ENCODE measurements at places on chromosomes 2 and 18.

GRCh38 chr2:95323347-95324155 is 26.4 kb downstream of the KCNIP3 start:
- DNase-seq, result no peak

DNA sequence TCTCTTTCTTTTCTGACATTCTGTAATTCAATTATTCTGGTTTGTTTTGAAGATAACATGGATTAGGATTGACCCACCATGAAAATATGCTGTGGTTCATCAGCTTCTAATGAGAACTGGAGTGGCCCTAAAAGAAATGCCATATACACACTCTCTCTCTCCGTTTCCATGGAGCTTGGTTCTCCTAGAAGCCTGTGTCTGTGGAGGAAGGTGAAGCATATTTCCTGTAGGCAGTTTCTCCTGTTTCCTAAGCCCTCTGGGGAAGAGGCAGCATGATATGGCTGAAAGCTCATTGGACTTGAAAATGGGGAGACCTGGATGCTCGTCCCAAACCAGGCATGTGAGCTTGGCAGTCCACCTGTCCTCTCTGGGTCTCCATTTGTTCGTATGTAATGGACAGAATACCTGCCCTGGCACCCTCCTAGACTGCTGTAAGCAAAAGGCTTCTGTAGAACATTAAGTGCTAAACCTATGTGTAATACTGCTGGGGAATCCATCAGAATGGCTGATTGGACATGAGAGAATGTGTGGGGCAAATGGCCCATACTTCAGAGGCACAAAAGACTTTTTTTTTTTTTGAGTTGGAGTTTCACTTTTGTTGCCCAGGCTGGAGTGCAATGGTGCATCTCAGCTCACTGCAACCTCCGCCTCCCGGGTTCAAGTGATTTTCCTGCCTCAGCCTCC is 75.3 kb upstream of the PPP1CB start:
- DNase-seq, result no peak

DNA sequence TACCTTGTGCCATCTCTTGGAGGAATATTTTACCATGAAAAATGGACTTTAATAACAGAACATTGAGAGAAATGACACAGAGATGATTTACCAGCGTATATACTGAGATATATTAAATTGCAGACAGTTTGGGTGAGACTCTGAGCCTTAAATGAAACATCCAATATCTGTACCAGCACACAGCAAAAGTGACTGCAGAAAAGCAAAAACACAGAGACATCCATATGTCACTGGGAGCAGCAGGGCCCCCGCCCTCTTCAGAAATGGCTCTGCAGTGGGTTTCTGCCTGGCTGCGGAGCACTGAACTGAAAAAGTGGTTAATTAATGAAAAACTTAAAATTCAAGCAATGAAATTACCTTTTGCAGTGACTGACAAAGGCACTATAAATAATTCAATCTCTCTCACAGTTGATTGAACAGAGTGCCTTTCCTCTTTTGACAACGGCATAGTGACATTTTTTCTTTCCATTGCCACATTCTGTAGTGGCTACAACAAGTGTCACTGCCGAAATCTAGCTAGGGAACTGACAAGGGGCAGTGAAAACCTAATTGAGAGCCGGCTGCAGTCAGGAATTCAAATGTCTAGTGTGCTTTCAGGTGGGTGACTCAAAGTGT is 353.4 kb downstream of the ALK start:
- DNase-seq, result no peak

- no peak for DNase-seq
These were observed 716.5 kb upstream of the LRATD1 start for GRCh38 chr2:13916066-13916465.

DNA sequence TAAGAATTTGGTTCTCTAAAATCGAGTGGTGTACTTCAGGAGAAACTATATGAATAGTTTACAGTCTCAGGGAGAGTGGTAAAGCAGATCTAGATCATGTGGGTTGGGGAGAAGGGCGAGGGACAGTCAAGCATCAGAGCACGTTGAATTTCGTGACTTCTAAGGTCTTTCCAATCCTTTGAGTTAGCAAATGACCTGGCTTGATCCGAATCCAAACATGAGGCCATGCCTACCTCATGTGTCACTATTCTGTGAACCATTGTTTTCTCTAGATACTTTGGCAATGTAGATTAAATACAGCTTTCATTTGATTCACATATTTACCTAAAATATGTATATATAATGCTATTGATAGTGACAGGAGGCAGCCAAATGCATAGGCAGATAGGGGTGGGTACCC is 674.9 kb downstream of the NYAP2 start:
- no peak for DNase-seq

- DNase-seq, result no peak
These were observed 701.9 kb upstream of the LINC00305 start for GRCh38 chr18:64850791-64851190.

- no peak for DNase-seq
These were observed 19.5 kb downstream of the FBXO41 start for GRCh38 chr2:73264783-73265182.

DNA sequence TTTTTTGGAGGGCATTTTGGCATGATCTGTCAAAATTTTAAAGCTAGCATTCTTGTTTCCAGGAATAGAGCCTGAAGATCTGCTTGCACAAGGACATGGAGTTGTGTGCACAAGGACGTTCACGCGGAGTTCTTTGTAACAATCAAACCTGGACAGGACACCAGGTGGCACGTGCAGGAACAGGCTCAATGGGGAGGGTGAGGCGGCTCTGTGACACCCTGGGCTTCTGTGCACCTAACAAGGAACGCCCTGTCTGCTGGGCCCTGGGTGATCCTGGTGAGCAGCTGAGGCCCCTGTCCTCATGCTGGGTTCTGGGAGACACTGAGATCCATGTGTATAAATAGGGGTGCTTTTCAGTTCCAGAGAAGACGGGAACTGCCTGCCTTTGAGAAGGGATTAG is 93.1 kb upstream of the PXDN start:
- no peak for DNase-seq

DNA sequence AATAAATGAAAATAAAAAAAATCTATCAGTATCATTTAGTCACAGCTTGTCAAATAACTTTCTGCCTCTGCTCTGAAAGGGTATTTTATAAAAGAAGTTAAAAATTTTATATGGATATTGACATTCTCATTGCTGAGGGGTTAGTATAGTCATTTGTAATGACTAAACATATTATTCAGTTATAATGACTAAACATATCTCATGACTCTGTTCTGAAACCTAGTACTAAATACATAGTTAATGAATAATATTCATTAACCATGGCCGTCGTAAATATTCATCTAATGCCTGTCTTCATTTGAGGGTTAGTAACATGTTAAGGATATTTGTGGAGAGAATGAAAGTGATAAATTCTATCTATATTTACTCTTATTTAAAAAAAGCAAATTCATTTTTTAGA is 69.1 kb upstream of the MAP4K3 start:
- no peak for DNase-seq

GRCh38 chr18:49001587-49001986 is 50.8 kb upstream of the SMAD7 start:
- DNase-seq, result no peak

GRCh38 chr2:212146416-212146815 is 392.2 kb downstream of the ERBB4 start:
- no peak for DNase-seq

DNA sequence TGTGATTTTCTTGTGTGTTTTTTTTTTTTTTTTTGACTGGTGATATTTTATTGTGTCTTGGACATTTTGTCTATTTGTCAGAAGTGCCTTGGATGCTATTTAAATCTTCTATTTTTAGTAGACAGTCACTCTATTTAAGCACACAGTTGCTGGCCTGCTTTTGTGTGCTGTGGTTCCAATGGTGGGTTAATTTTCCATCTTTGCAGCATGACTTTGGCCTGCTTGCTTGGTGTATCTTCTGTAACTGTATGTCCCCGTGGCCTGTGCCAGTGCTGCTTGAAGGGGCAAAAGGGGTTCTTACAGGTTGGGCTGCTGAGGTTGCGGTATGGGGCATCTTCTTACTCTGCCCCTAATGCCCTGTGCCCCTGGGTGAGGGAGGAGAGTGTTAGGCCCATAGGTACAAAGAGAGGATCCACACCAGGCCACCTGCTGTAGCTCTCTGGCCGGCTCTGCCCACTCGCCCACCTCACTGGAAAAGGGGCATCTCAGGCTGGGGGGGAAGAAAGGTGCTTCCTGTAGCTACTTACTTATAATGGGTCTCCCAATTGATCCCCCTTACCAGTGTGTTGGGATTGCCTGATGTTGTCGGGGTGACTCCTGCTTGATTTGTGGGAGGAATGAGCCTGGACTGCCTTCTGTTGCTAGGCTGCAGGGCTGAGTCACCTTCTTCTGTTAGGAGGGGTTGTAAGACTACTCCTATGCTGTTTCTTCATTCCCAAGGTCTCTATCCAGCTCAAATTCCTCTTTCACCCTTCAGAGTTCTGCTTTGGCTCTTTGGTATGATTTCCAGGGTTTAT is 490.0 kb upstream of the HS6ST1 start:
- no peak for DNase-seq

DNA sequence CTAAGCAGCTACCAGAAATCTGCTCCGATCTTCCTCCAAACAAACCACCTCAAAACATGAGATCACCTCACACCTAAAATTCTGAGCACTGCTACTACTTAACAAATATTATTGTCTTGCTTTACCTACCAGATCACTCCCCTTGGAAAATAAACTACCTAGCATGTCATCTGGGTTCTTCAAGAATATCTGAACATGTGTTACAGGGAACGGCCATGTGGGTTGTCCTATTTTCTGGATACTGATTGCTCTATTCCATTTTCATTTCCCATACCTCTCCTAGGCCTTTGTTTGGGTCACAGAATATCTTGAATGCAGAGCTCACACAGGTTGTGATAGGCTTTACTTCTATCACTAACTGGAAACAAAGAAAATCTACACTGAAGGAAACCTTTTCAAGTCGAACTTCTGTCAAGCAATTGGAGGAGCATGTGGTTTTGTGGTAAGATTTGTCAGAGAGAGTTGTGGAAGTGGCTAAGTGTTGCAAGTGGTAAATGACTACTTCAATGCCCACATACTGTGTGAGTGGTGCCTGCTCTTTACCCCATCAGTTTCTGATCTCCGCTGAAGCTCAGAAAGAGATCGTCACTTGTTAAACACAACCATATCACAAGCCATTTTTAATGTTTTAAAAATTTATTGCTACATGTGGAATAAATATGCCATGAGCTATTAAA is 739.1 kb upstream of the ZEB2 start:
- DNase-seq, result peak; percentile 0

DNA sequence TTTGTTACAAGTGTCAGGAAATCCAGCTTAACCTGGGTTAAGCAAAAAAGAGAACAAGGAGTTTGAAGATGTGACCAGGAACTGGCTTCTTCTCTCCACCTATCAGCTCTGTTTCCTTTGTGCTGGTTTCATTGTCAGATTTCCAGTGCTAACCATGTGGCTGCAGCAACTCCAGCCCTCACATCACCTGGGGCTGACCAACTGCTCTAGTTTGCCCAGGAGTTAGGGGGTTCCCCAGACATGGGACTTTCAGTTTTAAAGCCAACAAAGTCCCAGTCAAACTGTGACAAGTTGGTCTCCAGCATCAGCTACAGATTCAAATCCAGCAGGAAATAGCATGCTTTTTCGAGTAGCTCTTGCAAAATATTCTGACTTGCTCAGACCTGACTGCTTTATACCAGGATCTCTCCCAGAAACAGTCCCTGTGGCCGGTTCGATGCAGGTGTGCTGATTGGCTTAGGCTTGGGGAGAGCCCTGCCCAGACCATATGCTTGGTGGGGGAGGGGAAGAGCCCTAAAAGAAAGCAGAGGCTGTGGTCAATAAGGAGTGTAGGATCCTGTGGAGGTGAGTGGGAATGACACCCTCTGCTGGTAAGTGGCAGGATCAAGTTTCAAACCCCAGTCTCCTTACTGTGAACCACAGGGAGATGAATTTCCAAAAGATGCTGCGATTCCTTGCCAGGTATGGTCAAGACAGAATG is 49.5 kb downstream of the KCNE4 start:
- no peak for DNase-seq

DNA sequence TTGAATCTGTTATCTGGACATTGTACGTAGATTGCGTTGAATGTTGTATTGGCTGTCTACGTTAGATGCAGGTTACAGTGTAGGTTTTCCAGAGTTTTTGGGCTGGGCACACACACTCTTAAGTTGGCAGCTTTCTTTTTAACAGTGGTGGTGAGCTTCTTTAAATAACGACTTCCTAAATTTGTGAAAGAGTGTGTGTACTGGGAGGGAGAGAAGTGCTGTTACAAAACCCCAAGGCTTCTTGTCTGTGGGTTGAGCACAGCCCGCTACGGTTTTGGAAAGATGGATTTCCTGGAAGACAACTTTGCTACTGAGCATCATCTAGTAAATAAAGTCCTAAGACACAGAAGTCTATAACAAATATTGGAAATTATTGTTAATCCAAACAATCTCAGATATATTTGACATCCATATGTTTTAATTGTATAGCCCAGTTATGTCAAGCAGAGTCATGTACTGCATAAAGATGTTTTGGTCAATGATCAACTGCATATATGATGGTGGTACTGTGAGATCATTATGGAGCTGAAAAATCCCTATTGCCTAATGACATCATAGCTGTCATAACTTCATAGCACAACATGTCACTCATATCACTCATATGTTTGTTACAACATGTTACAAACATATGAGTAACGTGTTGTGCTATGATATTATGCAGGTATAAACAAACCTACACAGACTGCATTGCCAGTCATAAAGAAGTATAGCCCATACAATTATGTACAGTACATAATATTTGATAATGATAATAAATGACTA is 7.9 kb upstream of the THUMPD2 start:
- DNase-seq, result no peak

Data from stimulated activated CD8-positive, alpha-beta memory T cell treated with anti-CD3 and anti-CD28 coated beads, Interleukin-15, amount 100 ng/mL, for 1 hour (primary cell).